ENCODE measurements at places on chromosomes 11 and 22. TPM values are rescaled to one million over a fixed set of nuclear protein-coding genes. Genes with fewer than 3 reads are reported as not detected.

- DNase-seq = no peak
These were observed 1.6 kb upstream of the CARD10 start for GRCh38 chr22:37520776-37521191.

- peak; percentile 80 for DNase-seq
These were observed 48.8 kb downstream of the STIM1 start for GRCh38 chr11:3904228-3904627.

ELF5 gene
- total RNA-seq = 0.30 TPM

DBX1 gene
- not detected for total RNA-seq

All from M059J (cell line).